ENCODE measurements at places on chromosomes 3 and 15.

DNA sequence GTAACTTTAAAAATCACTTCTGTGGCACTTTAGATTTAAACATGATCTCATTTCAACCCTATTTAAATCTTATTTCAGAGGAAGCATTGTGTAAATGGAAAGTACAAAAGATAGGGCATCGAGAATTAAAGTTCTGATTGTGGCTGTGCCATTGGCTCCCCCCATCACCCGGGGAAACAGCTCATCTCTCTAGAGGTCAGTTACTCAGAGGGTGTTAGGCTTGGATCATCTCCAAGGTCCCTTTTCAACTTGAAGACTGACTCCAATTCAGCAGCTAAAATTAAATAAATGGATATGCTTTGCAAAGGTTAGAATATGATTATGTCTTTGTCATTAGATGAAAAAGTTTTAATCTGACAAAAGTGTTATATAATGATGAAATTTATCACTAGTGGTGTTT is 20.1 kb downstream of the CADM2 start:
- DNase-seq: no peak

- no peak for DNase-seq
Observed at GRCh38 chr3:171813278-171813896, 3.1 kb upstream of the PLD1 start.

GRCh38 chr3:151896246-151897012 is 23.0 kb downstream of the SUCNR1 start:
- DNase-seq: no peak

DNA sequence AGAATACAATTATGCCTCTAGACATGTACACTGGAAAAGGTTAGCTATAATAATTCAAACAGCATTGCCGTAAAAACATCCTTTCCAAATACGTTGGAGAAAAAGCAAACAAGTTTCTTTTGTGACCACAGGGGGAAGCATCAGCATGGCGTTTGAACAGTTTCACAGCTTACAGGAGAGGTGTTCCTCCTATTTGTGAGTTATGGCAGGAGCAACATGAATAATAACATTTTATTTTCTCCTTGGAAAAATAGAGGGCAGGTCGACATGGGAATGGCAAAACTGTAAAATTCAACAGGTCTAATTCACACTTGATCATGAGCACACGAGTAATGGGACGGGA is 39.7 kb upstream of the GADL1 start:
- DNase-seq: no peak

- DNase-seq: no peak
Observed at GRCh38 chr15:74389241-74390048, 22.0 kb upstream of the CYP11A1 start.

DNA sequence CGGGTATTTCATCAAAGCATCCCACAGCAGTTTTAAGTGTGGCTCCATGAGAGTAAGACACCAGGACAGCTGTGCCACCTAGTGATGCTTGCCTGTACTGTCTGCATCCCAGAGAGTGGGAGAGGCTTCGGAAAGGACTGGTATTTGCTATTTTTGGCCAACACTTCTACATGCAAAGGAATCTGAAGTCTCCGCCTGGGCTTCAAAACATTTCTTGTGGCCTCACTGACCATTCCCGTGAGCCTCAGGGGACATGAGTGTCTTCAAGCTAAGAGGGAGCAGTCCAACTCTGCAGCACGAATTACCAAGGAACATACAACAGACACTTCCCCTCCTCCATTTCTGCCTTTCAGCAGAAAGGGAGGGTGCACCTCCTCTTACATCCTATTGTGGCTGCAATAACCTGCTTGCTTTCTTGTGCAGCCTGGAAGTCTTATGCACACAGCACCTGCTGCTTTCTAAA is 177.5 kb downstream of the RORA start:
- peak; percentile 36 for DNase-seq

Data from mucosa of gallbladder (tissue), 1 donor.